ENCODE measurements at places on chromosomes 5 and 9.

DNA sequence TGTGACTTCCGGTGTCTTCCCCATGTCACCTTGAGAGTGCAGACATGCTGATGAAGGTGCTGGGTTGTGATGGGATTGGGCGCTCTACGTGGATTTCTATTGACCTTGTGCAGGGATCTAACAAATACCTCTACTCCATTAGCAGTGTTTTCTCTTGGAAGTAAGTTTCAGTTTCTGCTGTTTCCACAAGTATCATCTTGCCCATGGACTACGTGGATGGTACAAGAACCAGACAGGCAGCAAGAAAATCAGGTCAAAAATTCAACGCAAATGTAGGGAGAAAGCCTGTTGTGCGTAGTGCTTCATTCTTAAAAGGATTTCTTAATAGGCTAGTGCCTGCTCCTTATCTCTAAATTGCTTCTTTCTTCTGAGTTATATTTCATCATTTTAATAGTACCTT is 60.8 kb downstream of the AOPEP start:
- no peak for DNase-seq

DNA sequence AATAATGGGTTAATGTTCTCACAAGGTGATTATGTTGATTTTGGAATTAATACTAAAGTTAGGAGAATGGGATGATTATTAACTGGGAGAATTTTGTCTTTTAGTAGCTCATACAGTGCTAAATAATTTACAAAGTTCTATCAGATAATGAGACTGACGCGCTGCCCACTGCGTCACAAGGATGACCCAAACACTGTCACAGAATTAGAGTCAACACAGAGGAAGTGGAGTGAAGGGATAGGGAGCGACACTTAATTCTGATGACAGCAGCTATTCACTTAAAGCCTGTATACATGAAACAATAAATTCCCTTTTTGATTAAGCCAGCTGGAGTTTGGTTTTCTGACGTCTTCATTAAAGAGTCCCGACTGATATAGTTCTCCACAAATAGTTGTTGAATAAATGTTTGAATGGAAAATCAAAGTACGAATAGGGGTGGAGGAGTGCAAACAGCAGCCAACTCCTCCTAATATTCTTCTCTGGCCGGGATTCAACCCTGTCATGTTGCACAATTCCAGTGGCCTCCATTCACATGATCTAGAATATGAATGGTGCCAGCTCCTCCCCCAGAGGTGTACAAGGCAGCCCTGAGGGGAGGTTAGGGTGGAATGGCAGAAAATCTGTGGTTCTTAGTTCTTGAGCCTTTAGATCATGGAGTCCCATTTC is 140.3 kb downstream of the PCSK1 start:
- DNase-seq, result no peak

- DNase-seq, result no peak
Observed at GRCh38 chr5:12636209-12636608, 732.0 kb upstream of the CTNND2 start.

- DNase-seq, result no peak
Observed at GRCh38 chr9:85987236-85987635, 46.3 kb downstream of the NAA35 start.

DNA sequence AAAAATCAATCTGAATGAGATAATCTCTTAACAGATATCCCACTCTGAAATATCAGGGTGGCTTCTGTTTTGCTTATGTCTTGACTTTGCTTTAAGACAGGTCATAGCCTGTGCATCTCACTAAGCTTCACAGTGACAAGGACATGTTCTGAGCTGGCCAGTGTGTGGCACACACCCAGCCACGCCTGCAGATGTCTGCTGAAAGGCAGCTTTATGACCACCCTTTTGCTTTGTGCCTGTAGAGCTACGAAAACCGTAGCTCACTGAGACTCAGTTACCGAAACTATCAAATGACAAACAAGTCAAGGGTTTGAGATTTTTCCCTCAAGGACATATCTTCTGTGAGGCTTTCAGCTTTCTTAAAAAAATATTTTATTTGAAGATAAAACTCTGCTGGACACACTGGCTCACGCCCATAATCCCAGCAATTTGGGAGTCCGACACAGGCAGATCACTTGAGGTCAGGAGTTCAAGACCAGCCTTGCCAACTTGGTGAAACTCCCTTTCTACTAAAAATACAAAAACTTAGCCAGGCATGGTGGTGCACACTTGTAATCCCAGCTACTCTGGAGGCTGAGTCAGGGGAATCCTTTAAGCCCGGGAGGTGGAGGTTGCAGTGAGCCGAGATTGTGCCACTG is 233.2 kb downstream of the SPATA31A1 start:
- no peak for DNase-seq

- no peak for DNase-seq
Observed at GRCh38 chr5:60978968-60979367, 34.0 kb downstream of the NDUFAF2 start.

GRCh38 chr5:132826424-132827082 is 3.9 kb downstream of the SHROOM1 start:
- no peak for DNase-seq

- DNase-seq, result no peak
Observed at GRCh38 chr9:108575276-108575675, 280.5 kb downstream of the ACTL7B start.

GRCh38 chr9:14654932-14655331 is 38.3 kb downstream of the ZDHHC21 start:
- no peak for DNase-seq

DNA sequence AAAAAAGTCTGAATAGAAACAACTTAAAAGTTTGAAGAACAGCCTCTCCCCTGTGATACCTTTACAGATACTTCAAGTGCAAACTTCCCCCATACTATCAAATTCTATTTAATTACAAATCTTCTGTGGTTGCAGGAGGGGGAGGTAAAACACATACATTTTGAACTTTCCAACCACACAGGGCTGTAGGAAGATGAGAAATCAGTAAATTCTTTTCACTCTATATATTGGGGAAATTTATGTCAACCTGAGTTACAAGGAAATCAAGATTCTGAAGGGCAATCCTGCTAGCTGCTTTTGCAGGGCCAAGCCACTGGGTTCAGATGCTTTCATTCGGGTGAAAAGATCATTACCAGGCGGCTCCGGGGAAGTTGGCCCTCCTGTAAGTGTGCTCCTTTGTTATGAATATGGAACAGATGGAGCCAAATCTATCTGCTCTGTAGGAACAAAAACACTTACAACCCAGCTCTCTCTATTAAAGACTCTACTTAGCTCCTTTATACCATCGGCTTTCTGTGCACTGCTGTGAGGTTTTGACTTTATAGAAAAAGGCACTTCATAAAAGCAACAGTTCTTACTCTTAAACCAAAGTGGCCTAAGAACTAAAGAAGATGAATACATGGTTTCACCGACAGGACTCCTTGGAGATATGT is 269.1 kb downstream of the EFNA5 start:
- DNase-seq, result no peak

DNA sequence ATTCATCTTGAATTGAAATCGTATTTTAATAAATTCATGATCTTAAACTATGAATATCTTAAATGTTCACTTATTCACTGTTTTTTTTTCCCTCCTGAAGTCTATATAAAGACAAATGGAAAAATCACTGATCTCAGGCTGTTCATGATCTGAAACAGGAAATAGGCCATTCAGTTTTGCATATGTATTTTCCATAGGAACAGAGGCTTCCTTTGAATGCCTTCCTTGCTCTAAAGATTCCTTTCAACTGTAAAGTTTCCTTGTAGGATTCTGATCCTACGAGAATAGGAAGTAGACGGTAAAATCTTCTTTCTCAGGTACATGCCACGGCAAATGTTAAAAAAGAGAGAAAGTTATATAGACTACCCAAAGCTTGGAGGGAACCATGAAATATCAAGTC is 194.4 kb upstream of the PPP1R2B start:
- no peak for DNase-seq

- no peak for DNase-seq
Observed at GRCh38 chr5:45110399-45110798, 301.7 kb downstream of the MRPS30 start.

- DNase-seq, result no peak
Observed at GRCh38 chr5:140548300-140548688, 832 bp downstream of the EIF4EBP3 start.

GRCh38 chr5:160371294-160371693 is 868 bp upstream of the C1QTNF2 start:
- no peak for DNase-seq

- DNase-seq, result no peak
Observed at GRCh38 chr9:36928670-36929349, 105.3 kb downstream of the PAX5 start.

GRCh38 chr5:10452768-10453331 is 11.2 kb downstream of the ROPN1L start:
- no peak for DNase-seq

Measured in stimulated activated CD8-positive, alpha-beta memory T cell treated with anti-CD3 and anti-CD28 coated beads, Interleukin-4, amount 100 ng/mL, for 4 hours (primary cell).